ENCODE measurements at places on chromosomes 4 and X. TPM values are rescaled to one million over a fixed set of nuclear protein-coding genes. Genes with fewer than 3 reads are reported as not detected.
A peak's percentile ranks its signal among the peaks of the same experiment; 100 is the strongest.

DNA sequence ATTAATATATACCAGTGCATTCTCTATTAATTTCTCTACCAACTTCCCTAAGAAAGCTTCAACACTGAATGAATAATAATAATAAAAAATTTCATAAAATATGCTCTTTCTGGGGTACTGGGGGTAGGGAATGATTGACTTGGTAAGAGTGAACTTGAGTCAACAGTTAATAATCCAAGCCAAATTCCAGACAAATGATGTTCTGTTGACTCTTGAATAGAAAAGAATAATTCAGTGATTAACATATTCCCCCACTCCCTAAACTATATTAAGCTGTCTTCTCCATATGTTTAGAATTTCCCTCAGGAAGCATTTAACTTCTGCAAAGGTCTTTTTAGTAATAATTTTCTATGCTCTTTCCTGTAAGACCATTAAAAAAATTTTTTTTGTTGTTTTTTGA lies 12.3 kb downstream of the PGRMC2 start:
- no peak for DNase-seq

PNMA6F gene
- total RNA-seq = not detected

DNA sequence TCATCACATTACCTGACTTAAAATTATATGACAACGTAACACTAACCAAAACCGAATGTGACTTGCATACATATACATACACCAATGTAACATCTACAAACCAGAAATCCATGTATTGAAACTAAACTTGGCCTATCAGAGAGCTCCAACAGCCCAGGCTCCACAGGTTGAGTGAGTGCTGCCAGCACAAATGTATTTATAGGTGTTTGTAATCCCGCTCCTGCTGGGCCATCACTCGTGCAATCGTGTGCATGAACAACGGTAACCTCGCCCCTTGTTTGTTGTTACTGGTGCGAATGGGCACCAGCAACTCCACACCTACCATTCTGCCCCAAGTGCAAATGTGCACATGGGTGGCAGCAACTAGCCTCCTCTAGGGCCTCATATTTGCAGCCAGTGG lies 285.7 kb upstream of the ZCCHC13 start:
- no peak for DNase-seq

DNA sequence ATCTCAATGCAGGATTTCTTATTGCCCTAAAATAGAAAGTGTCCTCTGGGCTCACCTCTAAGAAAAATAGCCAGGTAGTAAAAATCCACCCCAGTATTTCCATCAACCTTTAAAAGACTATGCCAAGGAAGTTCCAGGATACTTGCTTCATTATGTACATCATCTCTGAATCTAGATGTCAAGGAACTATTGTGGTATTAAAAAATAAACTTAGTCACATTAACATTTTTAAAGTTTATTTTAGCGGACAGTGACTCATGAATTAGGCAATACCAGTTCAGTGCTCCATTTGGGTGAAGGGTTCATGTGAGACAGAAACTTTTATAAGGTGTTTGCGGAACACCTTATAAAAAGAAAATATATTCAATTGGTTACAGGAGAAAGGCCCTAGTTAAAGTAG lies 209.2 kb downstream of the ADAM29 start:
- peak; percentile 86 for DNase-seq

DNA sequence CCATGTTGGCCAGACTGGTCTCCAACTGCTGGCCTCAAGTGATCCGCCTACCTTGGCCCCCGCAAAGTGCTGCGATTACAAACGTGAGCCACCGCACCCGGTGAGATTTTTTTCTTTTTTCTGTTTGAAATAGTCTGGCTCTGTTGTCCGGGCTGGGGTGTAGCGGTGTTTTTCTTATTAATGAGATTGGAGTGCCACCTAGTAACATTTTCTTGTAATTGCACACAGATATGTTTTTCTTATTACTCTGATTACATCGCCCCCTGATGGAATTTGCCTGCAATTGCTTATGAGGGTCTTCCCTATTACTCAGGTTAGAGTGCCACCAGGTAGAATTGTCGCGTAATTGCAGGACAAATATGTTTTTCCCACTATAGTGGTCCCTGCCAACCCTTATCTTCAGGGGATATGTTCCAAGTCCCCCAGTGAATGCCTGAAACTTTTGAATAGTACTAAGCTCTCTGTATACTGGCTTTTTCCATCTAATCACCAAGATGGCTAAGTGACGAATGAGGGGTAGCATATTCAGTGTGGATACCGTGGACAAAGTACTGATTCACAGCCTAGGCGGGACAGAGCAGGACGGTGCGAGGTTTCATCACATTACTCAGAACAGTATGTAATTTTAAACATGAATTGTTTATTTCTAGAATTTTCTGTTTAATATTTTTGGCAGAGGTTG lies 8.6 kb upstream of the PDHA1 start:
- DNase-seq = peak; percentile 33

WDR19 gene
- total RNA-seq = 39.6 TPM

DNA sequence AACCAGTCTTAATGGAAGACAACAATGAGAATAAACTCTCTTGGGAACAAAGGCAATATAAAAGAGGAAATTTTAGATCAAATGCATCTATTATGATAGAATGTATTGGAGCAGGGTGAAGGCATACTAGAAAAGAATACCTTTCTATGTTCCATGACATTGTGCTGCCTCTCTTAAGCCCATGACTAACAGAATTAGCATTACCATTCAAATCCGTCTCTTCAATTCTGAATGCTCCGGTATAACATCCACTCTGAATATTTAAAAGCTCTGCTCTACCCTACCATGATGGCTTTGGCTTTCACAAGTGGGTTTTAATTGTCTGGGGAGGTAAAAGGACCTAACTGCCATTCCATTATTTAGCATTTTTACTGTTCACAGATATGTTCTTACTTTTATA lies 1878.4 kb downstream of the ARAP2 start:
- DNase-seq = no peak

DNA sequence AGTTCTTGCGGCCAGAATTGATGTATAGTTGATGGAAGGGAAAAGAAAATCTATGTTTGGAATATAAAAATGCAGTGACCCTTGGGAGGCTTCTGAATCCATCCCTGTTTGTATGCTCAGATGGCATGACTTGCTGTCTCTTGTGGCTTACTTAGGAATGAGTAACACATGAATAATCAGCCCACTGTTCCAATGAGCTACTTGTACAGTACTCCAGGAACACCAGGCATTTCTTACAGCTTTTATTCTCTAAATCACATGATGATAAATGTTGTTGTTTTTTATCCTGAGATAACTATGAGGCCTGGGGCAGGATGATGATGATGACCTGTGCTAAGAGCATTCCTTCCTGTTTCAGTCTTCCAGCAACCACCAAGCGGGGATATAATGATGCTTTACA lies 18.9 kb downstream of the TMPRSS11E start:
- peak; percentile 56 for DNase-seq
